ENCODE measurements at places on chromosomes 5 and 9. TPM values are rescaled to one million over a fixed set of nuclear protein-coding genes. Genes with fewer than 3 reads are reported as not detected.

The CEP78 gene
- 40.1 TPM for total RNA-seq

The MACIR gene
- total RNA-seq, result 6.6 TPM

The TTC16 gene
- total RNA-seq, result 0.61 TPM

The GFI1B gene
- not detected for total RNA-seq

The ZNF883 gene
- 0.22 TPM for total RNA-seq

The BAAT gene
- not detected for total RNA-seq

The SLC6A19 gene
- not detected for total RNA-seq

The POLR3G gene
- 9.7 TPM for total RNA-seq

- H3K4me1 ChIP-seq, result no peaks in the 10 kb centered on the region
- H3K27ac ChIP-seq, result no peak overlapping the region
- DNase-seq, result no peak
- H3K4me3 ChIP-seq, result no peak overlapping the region
- H3K27me3 ChIP-seq, result no peaks in the 10 kb centered on the region
- H3K36me3 ChIP-seq, result no peaks in the 10 kb centered on the region
These were observed 23.1 kb downstream of the JAKMIP2 start for GRCh38 chr5:147759441-147759840.

- no peak overlapping the region for H3K27ac ChIP-seq
- peaks cover 52% of the 10 kb centered on the region for H3K36me3 ChIP-seq
- DNase-seq, result no peak
- no peaks in the 10 kb centered on the region for H3K27me3 ChIP-seq
These were observed 40.7 kb downstream of the SECISBP2 start for GRCh38 chr9:89358985-89359384.

GRCh38 chr9:33264003-33264472 is 470 bp downstream of the BAG1 start:
- peak overlapping the region; percentile 83 for H3K27ac ChIP-seq
- peak; percentile 55 for DNase-seq
- H3K4me3 ChIP-seq, result peak overlapping the region; percentile 91
- H3K36me3 ChIP-seq, result peaks cover 58% of the 10 kb centered on the region

GRCh38 chr5:43305948-43306565 is 7.2 kb downstream of the HMGCS1 start:
- no peaks in the 10 kb centered on the region for H3K27me3 ChIP-seq
- H3K4me1 ChIP-seq, result peaks cover 84% of the 10 kb centered on the region
- H3K36me3 ChIP-seq, result peaks cover 68% of the 10 kb centered on the region
- peak overlapping the region; percentile 2 for H3K4me3 ChIP-seq
- DNase-seq, result no peak

DNA sequence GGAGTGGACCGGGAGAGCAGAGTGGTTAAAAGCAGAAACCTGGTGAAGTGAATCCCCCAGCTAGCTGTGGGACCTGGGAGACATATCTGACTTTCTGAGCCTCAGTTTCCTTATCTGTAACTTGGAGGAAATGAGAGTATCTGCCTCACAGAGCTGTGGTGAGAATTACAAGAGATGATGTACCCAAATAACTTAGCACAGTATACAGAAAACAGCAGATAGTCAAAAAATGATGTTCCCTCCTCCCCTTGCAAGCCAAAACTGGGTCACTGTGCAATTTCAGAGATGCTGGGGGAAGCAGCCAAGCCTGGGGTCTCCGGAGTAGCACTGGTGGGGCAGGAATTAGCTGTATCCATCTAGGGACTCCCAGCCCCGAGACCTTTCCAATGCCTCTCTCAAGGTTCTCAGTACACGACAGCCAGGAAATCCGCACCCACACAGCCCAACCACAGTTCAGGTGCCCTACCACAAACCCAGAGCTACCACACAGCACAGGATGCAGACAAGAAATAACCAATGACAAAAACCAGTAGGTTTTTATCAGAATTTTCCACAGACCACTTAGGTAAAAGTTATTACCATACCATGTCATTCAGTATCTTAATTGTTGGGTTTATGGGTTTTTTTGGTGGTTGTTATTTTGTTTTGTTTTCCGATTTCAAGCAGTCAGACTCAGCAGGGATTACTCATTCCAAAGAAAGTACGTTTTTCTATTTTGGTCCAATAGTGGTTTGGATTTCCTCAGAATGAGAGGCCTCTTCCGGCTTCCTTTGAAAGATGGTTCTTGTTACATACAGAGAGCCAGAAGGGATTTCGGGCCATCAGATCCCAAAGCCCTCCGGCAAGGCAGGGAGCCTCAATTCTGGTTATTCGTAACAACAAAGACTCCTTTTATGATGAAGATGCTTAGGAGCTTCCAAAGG is 4.9 kb upstream of the HRH2 start:
- no peaks in the 10 kb centered on the region for H3K27me3 ChIP-seq
- H3K27ac ChIP-seq, result peak overlapping the region; percentile 92
- peak; percentile 93 for DNase-seq
- peak overlapping the region; percentile 60 for H3K4me3 ChIP-seq
- H3K4me1 ChIP-seq, result peaks cover 73% of the 10 kb centered on the region
- peaks cover 16% of the 10 kb centered on the region for H3K36me3 ChIP-seq

GRCh38 chr5:135441350-135441831 is 5.8 kb downstream of the DCANP1 start:
- DNase-seq, result no peak
- no peaks in the 10 kb centered on the region for H3K4me1 ChIP-seq
- no peak overlapping the region for H3K4me3 ChIP-seq
- peaks cover 3% of the 10 kb centered on the region for H3K27me3 ChIP-seq

DNA sequence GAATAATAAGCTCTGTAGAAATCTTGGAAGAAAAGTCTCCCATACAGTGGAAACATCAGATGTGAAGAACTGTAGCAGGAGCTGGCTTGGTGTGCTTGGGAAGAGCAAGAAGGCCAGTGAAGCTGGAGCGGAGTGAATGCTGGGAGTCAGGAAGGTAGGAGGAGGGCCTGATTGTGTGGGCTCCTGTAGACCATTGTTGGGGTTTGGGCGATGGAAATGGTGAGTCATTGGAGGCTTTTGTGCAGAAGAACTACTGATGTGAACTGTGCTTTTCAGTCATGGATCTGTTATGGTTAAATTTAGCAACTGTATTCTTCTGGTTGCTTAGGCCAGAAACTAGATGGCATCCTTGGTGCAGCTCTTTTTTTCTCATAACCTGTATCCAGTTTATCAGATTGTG is 2.3 kb downstream of the ICE1 start:
- H3K27me3 ChIP-seq, result no peaks in the 10 kb centered on the region
- no peak overlapping the region for H3K27ac ChIP-seq
- H3K4me1 ChIP-seq, result peaks cover 26% of the 10 kb centered on the region
- no peak overlapping the region for H3K4me3 ChIP-seq
- peak; percentile 65 for DNase-seq

GRCh38 chr5:94847019-94847418 is 228.6 kb downstream of the SLF1 start:
- H3K4me1 ChIP-seq, result peaks cover 7% of the 10 kb centered on the region
- no peaks in the 10 kb centered on the region for H3K36me3 ChIP-seq
- no peak for DNase-seq
- no peak overlapping the region for H3K4me3 ChIP-seq
- H3K27ac ChIP-seq, result no peak overlapping the region
- H3K27me3 ChIP-seq, result peaks cover 1% of the 10 kb centered on the region

- no peak overlapping the region for H3K27ac ChIP-seq
- H3K4me1 ChIP-seq, result peaks cover 8% of the 10 kb centered on the region
- peaks cover 3% of the 10 kb centered on the region for H3K36me3 ChIP-seq
- no peak overlapping the region for H3K4me3 ChIP-seq
- DNase-seq, result no peak
- no peaks in the 10 kb centered on the region for H3K27me3 ChIP-seq
These were observed 19.9 kb downstream of the POU5F2 start for GRCh38 chr5:93721511-93721910.

GRCh38 chr5:68214482-68215207 is 911 bp upstream of the PIK3R1 start:
- no peak for DNase-seq
- H3K4me1 ChIP-seq, result peaks cover 34% of the 10 kb centered on the region
- no peaks in the 10 kb centered on the region for H3K27me3 ChIP-seq
- peak overlapping the region; percentile 91 for H3K4me3 ChIP-seq

- H3K27ac ChIP-seq, result no peak overlapping the region
- H3K4me1 ChIP-seq, result no peaks in the 10 kb centered on the region
- H3K36me3 ChIP-seq, result no peaks in the 10 kb centered on the region
- no peak for DNase-seq
These were observed 106.7 kb upstream of the PHYKPL start for GRCh38 chr5:178339272-178339671.

- no peaks in the 10 kb centered on the region for H3K36me3 ChIP-seq
- no peaks in the 10 kb centered on the region for H3K27me3 ChIP-seq
- H3K27ac ChIP-seq, result no peak overlapping the region
- no peaks in the 10 kb centered on the region for H3K4me1 ChIP-seq
- no peak overlapping the region for H3K4me3 ChIP-seq
- no peak for DNase-seq
These were observed 545.9 kb upstream of the PTPRD start for GRCh38 chr9:11158676-11159075.

DNA sequence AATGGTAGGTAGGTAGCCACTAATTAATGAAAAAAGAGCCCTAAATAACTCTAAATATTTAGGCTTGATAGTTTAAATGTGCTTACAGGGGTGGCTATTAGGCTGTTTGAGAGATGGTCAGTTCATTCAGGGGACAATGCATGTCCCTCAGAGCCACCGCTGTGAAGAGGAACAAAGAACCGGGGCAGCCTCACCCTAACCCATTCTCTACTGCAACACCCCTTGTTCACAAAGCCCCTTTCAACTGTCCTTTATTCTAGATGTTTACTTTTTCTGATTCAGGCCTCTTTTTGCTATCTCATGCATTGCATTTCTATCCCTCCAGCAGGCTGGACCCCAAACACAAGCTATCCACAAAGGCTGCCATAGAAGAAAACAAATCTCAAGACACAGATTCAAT is 906.7 kb downstream of the NR2F1-AS1 start:
- DNase-seq, result no peak
- no peak overlapping the region for H3K27ac ChIP-seq
- H3K36me3 ChIP-seq, result no peaks in the 10 kb centered on the region
- H3K27me3 ChIP-seq, result no peaks in the 10 kb centered on the region
- no peak overlapping the region for H3K4me3 ChIP-seq

DNA sequence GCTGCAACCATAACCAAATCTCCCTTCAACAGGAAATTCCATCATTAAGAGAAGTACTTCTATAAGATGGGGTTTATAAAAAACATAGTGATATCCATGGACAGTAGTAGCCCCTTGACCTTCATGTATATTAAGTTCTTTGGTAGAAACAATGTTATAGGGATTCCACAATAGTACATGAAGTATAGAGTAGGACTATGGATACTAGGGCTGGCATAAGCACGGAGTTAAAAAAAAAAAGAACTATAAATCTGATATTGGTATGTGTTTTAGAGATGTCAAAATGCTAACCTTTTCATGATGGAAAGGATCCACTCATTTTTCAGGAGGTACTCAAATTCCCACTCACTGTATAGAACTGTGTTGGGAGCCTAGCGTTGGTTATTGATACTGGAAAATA is 337.6 kb downstream of the FGF10 start:
- H3K4me1 ChIP-seq, result no peaks in the 10 kb centered on the region
- H3K36me3 ChIP-seq, result no peaks in the 10 kb centered on the region
- H3K27ac ChIP-seq, result no peak overlapping the region

- no peak overlapping the region for H3K4me3 ChIP-seq
- no peaks in the 10 kb centered on the region for H3K27me3 ChIP-seq
- no peaks in the 10 kb centered on the region for H3K36me3 ChIP-seq
- H3K27ac ChIP-seq, result no peak overlapping the region
- H3K4me1 ChIP-seq, result peaks cover 6% of the 10 kb centered on the region
- DNase-seq, result no peak
These were observed 31.6 kb downstream of the EXD3 start for GRCh38 chr9:137391411-137391754.

- H3K27me3 ChIP-seq, result peaks cover 3% of the 10 kb centered on the region
- H3K4me3 ChIP-seq, result no peak overlapping the region
- H3K36me3 ChIP-seq, result no peaks in the 10 kb centered on the region
- H3K27ac ChIP-seq, result no peak overlapping the region
These were observed 59.7 kb downstream of the RXRA start for GRCh38 chr9:134385915-134386314.

DNA sequence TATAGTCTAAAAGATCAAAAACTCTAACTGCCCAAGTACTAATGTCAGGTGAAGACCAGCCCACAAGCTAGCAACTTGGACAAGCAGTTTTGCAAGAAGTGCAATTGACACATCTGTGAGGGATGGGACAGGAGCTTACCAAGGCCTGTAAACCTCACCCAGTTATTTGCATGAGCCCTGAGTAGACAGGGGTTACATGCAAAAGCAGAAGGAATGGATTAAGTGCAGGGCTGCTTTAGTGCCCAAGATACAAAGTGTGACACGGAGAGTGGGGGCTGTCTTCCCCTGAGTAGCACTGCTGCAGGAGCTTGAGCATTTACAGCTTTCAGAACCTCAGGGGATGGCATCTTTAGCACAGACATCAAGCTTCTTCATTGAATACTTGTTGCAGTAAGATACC is 286.7 kb downstream of the ELAVL2 start:
- no peak for DNase-seq
- no peak overlapping the region for H3K4me3 ChIP-seq
- H3K4me1 ChIP-seq, result peaks cover 7% of the 10 kb centered on the region

- DNase-seq, result peak; percentile 72
- H3K4me1 ChIP-seq, result peaks cover 12% of the 10 kb centered on the region
- no peak overlapping the region for H3K4me3 ChIP-seq
- H3K36me3 ChIP-seq, result no peaks in the 10 kb centered on the region
- no peaks in the 10 kb centered on the region for H3K27me3 ChIP-seq
These were observed 6.9 kb downstream of the CCL19 start for GRCh38 chr9:34684145-34684544.

DNA sequence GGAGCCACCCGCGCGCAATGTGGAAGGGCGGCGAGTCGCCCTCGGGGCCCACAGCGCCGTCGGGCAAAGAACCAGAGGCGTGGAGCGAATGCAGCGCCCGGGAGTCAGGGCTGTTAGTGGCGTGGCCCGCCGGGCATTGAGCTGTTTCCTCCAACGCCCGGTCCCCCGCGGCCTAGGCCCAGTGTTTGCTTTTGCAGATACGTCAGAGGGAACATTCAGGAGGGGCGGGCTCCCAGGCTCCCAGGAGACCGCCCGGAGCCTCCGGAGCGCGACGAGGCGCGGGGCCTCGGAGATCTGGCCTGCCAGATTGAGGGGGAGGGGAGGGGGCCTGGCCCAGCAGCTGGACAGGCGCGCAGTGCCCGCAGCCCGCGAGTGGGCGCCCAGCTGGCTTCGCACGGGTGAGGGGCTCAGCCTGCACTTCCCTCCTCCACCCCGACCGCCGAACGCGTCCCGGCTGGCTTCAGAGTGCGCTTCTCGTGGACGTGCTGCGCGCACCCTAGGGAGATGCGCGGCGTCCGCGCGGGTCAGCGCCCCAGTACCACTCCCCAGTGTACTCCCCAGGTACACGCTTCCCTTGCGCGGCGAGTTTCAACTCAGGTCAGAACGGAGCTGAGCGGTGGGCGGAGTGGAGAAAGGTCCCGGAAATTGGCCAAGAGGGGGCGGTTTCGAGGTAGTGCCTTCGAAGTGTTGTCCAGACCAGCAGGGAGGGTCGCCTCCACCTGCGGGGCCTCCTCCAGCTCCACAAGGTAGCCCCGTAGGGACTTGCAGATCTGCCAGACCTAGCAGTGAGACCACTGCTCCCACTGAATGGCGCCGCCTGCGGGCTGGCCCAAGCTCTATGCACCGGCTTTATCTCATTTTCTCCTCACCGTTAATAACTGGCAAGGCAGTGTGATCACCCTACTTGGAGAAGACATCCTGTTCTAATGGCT is 130.4 kb downstream of the TMEM174 start:
- no peak overlapping the region for H3K4me3 ChIP-seq
- DNase-seq, result no peak
- peaks cover 15% of the 10 kb centered on the region for H3K4me1 ChIP-seq
- no peaks in the 10 kb centered on the region for H3K36me3 ChIP-seq
- H3K27ac ChIP-seq, result no peak overlapping the region

Data from activated CD4-positive, alpha-beta memory T cell treated with anti-CD3 and anti-CD28 coated beads for 36 hours (primary cell).